CD4-positive, alpha-beta T cell (primary cell): ENCODE measurements at places on chromosomes 13 and 19. TPM values are rescaled to one million over a fixed set of nuclear protein-coding genes. Genes with fewer than 3 reads are reported as not detected.

GRCh38 chr19:53079313-53079924 lies 23.8 kb downstream of the ZNF160 start:
- DNase-seq = no peak

The C3 gene
- total RNA-seq = 0.55 TPM

DNA sequence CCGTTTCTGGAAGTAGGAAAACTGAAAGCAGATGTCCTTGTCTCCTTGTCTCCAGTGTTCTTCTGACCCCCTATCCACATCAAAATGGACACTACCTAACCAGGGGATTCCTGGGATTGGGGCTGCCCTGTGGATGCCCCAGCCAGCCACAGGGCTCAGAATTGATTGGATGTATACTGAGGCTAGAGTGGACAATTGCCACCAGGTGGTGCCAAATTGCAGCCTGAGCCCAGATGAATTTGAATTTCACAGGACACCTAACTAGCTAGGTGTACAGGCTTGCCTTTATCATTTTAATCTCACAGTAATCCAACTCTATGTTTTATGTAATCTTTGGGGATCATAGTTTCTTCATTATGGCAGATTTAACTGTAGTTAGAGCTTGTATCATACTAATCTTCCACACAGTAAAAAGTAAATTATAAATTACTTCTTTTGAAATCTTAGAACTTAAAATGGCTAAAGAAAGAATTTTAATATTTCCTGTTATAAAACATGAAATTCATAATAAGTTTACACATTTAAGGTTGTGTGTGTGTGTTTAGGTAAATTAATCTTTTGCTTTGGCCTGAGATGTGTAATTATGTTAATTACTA lies 58.0 kb downstream of the PIBF1 start:
- no peak for DNase-seq

DNA sequence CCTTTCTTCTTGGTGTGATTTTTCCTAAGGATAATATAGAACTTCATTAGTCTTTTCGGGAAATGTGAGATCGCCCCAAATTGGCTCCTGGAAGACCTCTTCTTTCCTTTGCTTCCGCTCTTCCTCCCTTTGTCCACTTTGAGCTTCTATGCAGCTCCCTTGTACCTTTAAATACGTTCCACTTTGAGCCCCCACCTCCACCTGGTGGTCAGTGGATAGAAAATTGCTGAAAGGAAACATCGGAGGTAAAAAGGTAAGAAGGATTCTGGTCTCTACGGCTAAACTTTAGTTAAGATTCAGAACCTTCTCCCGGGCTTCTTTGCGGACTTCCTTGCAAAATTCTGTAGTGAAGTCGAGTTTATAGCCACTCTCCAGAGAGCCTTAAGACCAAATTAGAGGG lies 55.0 kb upstream of the TM9SF2 start:
- DNase-seq = no peak

- no peak for DNase-seq
Measured at GRCh38 chr13:51687947-51688714, 103.9 kb downstream of the WDFY2 start.

DNA sequence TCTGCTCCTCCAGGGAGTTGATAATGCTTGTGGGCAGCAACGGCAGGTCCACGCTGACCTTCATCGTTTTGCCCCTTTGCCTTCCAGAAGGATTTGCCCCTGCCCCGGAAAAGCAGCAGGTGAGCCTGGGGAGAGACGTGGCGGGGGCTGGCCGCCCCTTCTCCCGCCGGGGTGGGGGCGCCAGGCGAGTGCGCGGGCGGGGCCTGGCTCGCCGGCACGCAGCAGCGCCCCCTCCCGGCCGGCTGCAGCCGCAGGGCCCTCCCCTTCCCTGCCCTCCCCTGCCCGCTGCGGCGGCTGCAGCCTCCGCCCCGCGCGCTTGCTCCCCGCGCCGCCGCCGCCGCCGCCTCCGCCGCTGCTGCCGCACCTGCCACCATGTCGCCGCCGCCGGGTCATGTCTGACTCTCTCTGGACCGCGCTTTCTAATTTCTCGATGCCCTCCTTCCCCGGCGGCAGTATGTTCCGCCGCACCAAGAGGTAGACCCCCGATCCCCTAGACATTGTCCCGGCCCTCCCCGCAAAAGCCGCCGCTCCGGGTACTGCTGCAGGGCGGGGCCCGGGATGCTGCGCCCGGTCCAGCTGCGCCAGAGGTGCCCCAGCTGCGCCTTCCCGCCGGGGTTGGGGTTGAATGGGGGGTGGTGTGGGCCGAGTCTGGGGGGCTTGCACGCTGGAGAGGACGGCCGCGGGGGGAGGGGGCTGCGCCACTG lies at the start of gene MAST1:
TSS of gene MAST1 (plus strand) at position 334 of the 704 bp plus-strand sequence. CDS start at position 392, 58 bp downstream.
- peak; percentile 55 for DNase-seq

- no peak for DNase-seq
Measured at GRCh38 chr19:47560999-47561398, 11.9 kb downstream of the ZNF541 start.

- no peak for DNase-seq
Measured at GRCh38 chr13:24241336-24241735, 68.0 kb upstream of the C1QTNF9 start.

DNA sequence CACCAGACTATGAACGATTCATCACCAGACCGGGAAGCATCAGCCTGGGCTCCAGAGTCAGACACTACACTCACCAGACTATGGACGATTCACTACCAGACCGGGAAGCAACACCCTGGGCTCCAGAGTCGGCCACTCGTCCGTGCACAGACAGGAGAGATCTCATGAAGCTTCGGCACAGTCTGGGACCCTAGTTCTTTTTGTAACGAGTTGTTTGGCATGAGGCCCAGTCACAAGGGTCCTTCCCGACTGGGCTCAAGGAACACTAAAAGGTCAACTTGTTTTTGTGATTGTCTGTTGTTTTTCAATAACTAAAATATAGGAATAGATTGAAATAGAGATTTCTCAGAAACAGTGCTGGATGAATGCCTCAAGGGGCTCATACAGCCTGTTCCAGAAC lies 1141.6 kb upstream of the MIR17HG start:
- DNase-seq = no peak

The LILRB2 gene
- total RNA-seq = 1.5 TPM

DNA sequence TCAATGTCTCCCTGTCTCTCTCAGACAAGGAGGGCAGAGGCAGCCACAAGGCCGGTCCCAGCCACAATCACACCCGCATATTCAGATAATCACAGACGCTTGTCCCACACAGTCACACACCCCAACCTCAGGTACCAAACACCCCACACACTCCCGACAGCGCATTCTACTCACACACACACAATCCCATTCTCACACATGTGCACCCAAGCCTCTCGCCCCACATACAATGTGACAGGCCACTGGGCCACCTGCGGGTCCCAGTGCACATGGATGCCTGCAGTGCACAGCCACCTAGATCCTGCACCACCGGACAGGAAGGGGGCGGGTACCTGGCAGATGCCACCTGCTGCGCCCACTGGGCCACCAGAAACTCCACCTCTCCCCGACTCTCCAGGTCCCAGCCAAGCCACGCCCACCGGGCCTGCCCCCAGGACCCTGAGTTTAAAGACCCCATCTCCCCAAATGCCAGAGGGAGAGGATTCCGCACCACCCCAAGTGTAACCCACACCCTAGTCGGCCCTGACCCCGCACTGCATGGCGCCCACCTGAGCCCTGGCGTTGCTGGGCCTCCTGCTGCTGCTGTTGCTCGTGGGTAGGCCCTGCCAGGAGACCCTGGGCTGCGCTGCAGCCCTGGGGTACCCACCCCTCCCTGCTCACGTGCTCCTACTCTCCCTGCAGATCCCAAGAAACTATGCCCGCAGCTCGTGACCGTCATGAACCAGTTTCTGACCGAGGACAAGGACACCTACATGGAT lies 10.6 kb downstream of the SCGB2B2 start:
- DNase-seq = no peak

DNA sequence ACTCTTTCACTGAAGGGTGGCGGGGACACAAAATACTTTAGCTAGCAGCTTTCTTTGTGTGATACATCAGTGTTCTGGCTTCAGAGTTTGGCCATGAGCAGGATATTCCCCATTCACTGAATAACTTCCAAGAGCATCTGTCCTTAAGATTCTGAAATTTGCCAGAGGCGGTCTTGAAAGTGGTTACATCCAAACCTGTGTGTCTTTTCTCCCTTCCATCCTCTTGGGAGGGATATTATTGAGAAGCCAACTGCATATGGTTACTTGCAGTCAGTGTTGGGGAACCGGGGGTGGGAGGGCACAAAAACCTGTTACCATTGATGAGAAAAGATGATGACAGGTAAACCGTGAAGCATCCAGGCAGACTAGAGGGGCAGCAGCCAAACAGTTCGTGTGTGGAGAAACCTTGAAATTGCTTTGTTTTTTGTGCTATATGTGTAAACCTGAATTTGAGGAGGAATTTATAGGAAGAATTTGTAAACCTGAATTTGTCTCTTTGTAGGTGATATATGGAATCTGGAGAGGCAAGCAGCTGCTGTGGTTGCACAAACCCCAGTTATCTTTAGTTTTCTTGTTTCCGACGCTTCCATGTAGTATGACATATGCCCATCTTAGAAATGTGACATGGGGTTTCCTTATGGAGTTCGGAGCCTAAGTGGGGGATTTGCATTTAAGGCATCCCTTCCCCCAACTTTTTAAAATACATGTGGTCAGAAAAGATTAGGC lies 104.8 kb downstream of the WDFY2 start:
- DNase-seq = no peak

- DNase-seq = no peak
Measured at GRCh38 chr13:110759710-110760109, 46.2 kb downstream of the ING1 start.

DNA sequence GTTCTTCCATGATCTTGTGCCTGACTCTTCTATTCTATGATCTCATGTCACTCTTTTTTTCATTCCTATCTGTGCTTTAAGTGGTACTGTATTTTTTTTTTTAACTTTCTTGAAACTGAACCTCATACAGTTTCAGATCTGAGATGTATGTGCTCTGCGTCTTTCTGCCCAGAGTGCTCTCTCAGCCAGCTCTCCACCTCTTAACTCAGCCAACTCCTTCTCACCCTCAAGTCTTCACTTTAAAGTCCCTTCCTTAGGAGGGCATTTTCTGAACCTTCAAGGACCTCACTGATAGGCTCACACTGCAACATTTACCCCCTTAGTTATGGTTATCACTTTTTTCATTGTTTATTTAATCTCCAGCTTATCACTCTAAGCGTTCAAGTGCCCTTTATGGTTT lies 158.7 kb downstream of the IRS2 start:
- DNase-seq = no peak

GRCh38 chr13:109881347-109881725 lies 95.0 kb upstream of the IRS2 start:
- DNase-seq = no peak

GRCh38 chr19:29952177-29952576 lies 10.1 kb downstream of the URI1 start:
- DNase-seq = no peak

DNA sequence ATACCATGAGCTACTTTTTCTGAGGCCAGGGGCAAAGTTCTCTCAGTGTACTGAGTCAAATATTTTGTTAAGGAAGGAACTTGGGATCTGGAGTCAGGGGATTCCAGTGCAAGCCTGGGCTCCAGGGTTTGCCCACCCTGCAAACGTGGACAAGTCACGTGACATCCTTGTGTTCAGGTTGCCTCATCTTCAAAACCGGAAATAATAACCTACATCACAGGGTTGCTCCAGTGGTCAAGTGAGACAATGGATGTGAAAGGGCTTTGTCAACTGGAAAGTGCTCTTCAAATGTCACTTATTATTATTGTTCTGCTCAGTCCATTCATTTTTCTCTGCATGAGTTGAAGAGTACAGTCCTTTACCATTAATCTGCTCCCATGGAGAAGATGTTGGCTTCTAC lies 414.9 kb downstream of the COG6 start:
- no peak for DNase-seq

GRCh38 chr19:31258211-31259052 lies 90.8 kb downstream of the TSHZ3 start:
- no peak for DNase-seq

The TNNI3 gene
- not detected for total RNA-seq

- no peak for DNase-seq
Measured at GRCh38 chr19:48174445-48175030, 4.1 kb downstream of the ZSWIM9 start.

The MUC16 gene
- total RNA-seq = under 0.01 TPM

The NANOS2 gene
- not detected for total RNA-seq

The LHB gene
- total RNA-seq = not detected

The SIGLEC5 gene
- not detected for total RNA-seq

DNA sequence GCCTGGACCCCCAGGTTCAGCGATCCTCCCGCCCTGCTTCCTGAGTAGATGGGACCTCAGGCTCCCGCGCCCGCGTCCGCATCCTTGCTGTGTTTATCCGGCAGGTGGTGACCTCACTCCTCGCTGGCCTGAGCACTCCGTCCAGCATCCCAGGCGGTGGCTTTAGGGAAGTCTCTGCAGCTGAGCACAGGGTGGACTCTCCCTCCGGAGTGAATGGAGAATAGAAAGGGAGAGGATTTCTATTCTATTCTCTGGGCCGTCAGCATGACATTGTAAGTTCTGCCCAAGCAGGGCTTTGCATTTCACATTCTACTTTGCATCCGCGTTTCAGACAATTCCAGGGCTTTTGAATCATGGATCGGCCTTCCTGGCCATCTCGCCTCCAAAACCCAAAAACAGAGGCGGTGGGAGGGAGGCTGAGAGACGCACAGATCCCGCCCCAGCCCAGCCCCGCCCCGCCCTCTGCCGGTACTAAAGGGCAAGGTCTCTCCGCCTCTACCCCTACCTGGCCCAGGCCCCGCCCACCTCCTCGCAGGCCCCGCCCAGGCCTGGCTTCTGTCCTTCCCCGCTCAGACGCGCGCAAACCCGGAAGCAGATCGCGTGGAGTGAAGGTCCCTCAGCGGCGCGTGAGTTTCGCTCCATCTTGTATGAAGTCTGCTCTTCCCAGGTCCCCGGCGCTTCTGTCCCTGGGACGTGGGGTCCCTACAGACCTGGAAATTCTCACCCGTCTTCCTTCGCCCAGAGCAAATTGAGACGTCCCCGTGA lies at the start of gene ZNF525:
TSS of gene ZNF525 (plus strand) at position 572 of the 765 bp plus-strand sequence. CDS start 6,577 bp downstream, outside the sequence.
- peak; percentile 97 for DNase-seq

The ATP1A3 gene
- 4.6 TPM for total RNA-seq

- no peak for DNase-seq
Measured at GRCh38 chr13:26616126-26616525, 58.6 kb downstream of the WASF3 start.

DNA sequence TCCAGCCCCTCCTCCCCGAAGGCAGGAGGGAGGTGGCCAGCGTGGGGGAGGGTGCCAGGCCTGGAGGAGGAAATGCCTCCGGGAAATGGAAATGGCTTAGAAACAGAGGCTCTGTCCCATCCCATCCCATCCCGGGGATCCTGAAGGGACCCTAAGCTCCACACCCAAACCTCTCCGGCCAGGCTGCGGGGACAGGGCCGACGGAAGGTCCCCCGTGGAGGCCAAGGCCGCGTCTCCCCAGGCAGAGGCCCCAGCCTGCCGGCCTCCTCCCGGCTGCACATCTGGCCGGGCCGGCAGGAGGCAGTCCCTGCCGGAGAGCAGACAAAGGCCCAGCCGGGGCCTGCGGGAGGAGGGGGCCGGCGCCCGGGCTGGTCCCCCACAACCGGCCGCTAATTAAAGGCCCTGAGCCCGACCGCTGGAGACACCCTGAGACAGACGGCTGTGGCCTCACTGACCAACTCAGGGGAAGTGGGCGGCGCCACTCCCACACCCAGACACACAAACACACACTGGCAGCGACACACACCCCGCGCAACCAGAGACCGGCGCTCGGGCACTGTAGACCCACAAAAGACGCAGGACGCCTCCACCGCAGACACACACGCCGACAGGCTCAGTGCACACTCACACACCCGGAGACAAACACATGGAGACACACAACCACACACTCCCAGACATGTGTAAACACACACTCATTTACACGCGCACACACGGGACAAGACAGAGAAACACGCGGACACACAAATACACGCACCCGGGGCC lies 1.1 kb downstream of the ADAMTS10 start:
- DNase-seq = no peak
